ENCODE measurements at places on chromosomes 5 and 9. TPM values are rescaled to one million over a fixed set of nuclear protein-coding genes. Genes with fewer than 3 reads are reported as not detected.

PCDH12 gene
- 14.9 TPM for total RNA-seq

DNA sequence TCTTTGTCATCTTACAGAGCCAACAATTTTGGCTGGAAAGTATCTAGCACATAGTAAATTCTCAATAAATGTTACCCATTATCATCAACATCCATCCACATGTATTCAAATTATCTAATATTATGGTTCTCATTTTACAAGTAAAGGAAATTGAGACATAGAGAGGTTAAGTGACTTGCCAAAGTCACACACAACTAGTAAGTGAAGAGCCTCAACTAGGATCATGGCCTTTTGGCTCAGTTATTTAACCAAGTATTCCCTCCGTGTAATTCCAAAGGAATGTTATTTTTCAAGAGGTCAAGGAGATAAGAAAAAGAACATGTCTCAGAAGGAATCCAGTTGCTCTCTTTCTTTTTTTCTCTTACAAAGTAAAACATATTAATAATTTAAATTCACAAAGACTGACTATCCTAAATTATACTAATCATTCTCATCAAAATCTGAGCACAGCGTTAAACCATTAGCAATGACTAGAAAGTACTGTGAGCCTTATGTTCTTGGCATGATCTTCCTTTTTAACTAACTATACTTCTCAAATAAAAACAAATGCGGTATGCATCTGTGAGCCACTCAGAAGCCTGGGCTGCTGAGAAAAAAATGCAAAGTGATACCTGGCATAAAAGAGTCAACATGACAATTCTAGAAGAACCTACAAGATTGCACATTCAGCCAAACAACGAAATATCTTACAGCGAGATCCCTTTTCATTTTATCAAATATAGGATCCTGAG lies 350.9 kb downstream of the GLIS3 start:
- no peak for DNase-seq

RIC1 gene
- total RNA-seq: 20.5 TPM

GRCh38 chr9:96256800-96257199 lies 45.2 kb downstream of the HSD17B3 start:
- no peak for DNase-seq

SOHLH1 gene
- not detected for total RNA-seq

DBN1 gene
- total RNA-seq: 23.1 TPM

DNA sequence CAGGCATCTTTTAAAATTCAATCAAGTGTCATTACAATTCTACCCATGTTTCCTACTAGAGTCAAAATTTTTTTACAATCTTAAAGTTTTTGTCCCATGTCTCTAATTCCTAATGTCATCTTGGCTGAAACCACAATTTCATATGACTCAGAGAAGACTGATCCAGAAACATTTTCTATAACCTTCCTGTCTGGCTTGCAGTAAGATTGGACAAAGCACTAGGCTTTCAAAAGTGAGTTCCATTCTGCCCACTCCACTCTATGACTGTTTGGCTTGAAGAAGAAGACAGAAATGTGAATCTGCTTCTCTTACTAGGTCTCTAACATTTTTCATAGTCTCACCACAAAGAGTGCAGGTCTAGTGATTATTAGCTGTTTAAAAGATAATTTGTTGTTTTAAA lies 88.8 kb downstream of the NR3C1 start:
- DNase-seq: no peak

GARIN3 gene
- total RNA-seq: not detected

SETD9 gene
- 9.1 TPM for total RNA-seq

DNA sequence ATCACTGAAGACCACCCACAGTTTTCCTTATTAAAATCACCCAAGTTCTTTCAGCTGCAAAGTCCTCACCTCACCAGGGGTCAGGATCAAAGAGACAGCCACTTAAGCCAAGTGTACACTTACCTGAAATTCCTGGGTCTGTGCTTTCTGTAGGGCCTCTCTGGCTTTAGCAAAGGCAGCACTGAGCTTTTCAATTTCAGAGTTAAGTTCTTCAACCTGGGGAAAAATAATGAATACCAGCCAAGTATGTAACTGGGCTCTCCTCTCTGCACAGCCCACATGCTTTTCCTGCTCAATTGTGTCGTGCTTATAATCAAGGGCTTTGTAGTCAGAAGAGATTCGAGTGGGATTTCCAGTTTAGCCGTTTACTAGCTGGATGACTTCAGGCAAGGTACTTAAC lies 55.1 kb downstream of the CDK5RAP2 start:
- DNase-seq: no peak

UBTD2 gene
- total RNA-seq: 15.8 TPM

DNA sequence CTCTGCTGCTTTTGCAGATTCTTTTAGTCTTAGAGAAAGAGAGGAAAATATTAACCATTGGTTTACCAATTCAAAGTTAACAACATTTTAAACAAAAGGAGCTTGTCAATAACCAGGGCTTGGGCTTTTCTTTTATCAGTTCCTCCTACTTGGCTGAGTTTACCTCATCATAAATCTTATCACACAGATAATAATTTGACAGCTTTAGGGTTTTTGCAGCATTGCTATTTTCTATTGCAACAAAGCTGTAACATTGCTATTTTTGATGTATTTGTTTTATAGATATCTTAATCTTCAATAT lies 9.8 kb upstream of the ABL1 start:
- no peak for DNase-seq

GRCh38 chr5:51159164-51159563 lies 224.1 kb upstream of the ISL1 start:
- peak; percentile 27 for DNase-seq

- DNase-seq: no peak
Measured at GRCh38 chr5:98041661-98042060, 731.8 kb upstream of the RGMB start.

DNA sequence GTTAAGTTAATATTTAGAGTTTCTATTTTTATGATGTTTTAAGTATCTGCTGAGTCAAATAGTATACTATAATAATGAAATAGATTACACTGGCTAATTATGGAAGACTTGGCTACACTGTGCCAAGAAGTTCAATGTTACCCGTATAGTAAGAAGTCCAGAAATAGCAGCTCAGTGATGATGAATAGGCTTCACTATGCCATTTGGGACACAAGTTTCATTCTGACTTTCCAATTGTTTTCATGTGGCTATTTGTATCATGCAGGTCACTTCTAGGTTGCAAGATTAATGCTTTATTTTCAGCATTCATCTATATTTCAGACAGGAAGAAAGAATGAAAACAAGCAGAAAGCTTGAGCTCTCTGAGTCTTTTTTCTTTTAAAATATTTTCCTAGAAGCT lies 194.5 kb upstream of the RIOK2 start:
- no peak for DNase-seq

DNA sequence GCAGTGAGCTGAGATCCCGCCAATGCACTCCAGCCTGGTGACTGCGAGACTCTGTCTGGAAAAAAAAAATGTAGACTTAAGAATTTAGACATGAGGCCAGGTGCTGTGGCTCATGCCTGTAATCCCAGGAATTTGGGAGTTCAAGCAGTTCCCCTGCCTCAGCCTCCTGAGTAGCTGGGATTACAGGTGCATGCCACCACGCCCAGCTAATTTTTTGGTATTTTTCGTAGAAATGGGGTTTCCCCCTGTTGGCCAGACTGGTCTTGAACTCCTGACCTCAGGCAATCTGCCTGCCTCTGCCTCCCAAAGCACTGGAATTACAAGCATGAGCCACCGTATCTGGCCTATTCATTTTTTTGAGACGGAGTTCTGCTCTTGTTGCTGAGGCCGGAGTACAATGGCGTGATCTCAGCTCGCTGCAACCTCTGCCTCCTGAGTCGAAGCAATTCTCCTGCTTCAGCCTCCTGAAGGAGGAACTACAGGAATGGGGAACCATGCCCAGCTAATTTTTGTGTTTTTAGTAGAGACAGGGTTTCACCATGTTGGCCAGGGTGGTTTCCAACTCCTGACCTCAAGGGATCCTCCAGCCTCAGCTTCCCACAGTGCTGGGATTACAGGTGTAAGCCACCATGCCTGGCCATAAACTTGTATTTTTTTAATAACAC lies 14.0 kb downstream of the DDX46 start:
- DNase-seq: no peak

DNA sequence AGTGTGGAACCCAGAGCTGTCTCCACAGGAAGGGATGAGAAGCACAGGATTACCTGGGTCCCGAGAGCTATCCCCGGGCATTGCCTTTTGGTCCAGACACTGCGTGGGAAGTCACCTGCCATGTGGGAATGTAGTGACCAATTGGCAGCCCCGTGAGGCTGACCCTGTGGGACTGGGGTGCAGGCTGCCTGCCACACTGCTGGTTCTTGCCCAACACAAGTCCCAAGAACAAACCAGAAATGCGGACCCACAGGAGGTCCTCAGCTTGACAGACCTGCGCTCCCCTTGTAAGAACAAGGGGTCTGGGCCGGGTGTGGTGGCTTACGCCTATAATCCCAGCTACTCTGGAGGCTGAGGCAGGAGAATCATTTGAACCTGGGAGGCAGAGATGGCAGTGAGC lies 2.4 kb upstream of the FGD3 start:
- no peak for DNase-seq

GRCh38 chr5:84229045-84229444 lies 155.6 kb downstream of the EDIL3 start:
- DNase-seq: no peak

DNA sequence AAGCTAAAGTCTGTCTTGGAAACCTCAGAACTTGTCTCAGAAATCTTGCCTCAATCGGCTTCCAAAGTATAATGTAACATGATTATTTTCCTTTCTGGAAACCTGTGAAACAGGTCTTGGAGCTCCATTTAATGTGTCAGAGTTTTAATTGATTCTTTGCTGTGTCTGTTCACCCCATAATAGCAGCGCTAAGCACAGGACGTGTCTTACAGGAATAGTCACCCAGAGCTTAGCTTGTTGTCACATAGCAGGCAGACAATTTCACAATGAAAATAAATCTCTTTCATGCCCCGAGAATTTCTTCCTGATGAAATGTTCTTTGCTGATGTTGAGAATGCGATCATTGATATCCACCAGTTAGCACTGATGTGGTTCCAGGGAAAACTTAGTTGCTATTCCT lies 40.2 kb upstream of the PTPN3 start:
- no peak for DNase-seq

CXCL14 gene
- total RNA-seq: 42.4 TPM

MRPS2 gene
- total RNA-seq: 21.9 TPM

- DNase-seq: no peak
Measured at GRCh38 chr5:173517648-173518047, 98.8 kb downstream of the BOD1 start.

GRIA1 gene
- 10.3 TPM for total RNA-seq

GRCh38 chr5:60492958-60493357 lies 207.0 kb downstream of the DEPDC1B start:
- no peak for DNase-seq

- no peak for DNase-seq
Measured at GRCh38 chr5:38752622-38753021, 93.2 kb upstream of the OSMR start.

PCDHB12 gene
- total RNA-seq: 1.7 TPM

CCIN gene
- total RNA-seq: 0.18 TPM

CSF2 gene
- 3.9 TPM for total RNA-seq

GRCh38 chr5:154754460-154755360 lies 467 bp upstream of the LARP1 start:
- DNase-seq: peak; percentile 99

MEF2C gene
- total RNA-seq: 42.0 TPM

- DNase-seq: no peak
Measured at GRCh38 chr5:78758169-78758839, 109.7 kb upstream of the LHFPL2 start.

SCGB3A2 gene
- 624 TPM for total RNA-seq

GRCh38 chr5:104345222-104346016 lies 782.8 kb upstream of the NUDT12 start:
- DNase-seq: no peak

PCDHGA12 gene
- total RNA-seq: 5.9 TPM

ASS1 gene
- total RNA-seq: 75.2 TPM

SPATA31A7 gene
- not detected for total RNA-seq

DNA sequence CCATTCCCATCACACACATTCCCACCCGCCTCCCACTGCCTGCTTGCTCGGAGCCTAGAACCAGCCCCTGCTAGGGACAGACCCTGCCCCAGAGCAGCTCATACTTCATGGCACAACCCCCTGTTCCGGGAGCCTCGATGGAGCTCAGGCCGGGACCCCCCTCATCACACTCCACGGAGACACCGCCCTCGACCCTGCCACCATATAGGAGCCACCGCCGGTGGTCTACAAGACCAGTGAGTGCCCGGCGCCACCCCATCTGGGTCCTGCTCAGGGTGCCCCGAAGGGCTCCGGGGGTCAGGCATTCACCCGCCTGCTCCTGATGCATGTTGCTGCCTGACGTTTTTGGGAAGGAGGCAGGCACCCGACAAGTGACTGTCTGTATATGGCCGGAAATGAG lies 65.5 kb upstream of the RXRA start:
- no peak for DNase-seq

DNA sequence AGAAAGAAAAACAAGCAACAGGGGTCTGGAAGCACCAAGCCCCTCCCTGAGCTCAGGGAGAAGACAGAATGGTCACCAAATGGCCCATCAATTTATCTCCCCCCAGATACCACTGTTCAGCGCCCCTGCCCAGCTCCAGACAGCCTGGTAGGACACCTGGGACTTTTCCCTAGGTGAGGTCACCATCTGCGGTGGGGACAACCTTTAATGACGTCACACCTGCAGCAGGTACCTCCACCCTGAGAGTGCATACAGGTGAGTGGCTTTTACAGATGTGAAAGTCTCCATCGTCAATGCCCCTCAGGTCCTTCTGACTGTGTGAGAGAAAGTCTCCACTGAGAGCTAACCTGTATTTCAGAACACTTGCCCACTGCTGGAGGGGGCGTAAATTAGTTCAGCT lies 34.3 kb upstream of the LAMC3 start:
- no peak for DNase-seq

GRCh38 chr5:126445502-126446174 lies 22.4 kb downstream of the GRAMD2B start:
- DNase-seq: no peak

- no peak for DNase-seq
Measured at GRCh38 chr9:72704688-72705375, 183.4 kb downstream of the TMC1 start.
